ENCODE measurements at places on chromosomes 2 and 18.

DNA sequence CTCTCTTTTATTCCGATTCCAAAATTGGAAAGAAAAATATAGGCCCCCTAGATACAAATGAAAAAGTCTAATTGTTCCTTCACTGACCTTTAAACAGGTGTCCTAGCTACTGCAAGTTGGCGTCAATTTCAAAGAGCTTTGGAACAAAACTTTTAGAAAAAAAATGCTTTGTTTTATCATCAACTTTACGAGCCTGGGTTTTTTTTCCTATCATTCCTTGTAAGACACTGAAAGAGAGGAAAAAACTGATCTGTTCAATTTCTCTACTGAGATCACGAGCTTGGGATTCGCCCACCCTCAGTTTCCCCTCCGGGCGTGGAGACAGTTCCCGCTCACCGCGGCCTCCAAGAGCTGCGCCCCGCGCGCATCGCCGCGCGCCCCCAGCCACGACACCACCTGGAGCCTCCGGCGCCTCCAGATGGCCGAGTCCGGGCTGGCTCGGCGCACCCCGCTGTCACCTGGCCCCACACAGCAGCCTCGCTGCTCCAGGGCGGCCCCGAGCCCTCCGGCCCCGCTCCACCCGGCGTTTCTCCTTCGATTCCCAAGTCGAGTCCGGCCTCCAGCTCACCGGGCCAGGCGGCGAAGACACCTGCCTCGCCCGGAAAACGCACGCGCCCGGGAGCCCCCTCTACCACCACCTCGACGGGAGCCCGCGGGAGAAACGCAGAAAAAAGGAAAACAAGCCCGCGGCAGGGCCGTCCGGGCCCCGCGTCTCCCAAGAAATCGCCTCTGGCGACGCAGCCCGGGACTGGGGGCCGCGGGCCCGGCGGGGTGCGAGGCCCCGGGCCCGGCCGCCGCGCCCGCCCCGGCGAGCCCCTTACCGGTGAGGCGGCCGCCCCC, 656 bp downstream of the TBC1D8 start:
- no peak for DNase-seq

DNA sequence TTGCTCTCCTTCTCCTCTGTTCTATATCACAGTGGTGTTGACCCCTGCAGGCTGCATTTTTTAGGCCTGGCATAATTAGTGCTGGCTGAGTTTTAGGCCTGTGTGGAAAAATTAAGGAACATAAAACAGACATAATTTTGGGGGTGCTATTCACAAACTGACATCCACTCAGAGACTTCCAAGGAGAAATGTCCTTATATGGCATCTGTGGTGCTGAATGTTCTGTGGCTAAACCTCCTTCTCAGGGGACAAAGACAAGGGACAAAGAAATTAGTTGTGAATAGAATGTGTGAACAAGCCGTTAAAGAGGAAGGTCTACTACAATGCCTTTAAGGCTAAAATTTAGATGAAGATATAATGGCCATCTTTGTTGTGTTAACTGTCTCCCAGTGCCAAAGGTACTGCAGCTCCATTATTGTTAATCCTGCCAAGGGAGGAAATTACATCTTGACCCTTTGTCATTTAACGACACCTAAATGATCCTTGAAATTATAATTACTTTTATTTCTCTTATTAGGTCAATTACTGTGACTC, 870.0 kb upstream of the CHAC2 start:
- DNase-seq = no peak

- DNase-seq = no peak
Measured at GRCh38 chr2:204049635-204050034, 113.1 kb downstream of the ICOS start.

DNA sequence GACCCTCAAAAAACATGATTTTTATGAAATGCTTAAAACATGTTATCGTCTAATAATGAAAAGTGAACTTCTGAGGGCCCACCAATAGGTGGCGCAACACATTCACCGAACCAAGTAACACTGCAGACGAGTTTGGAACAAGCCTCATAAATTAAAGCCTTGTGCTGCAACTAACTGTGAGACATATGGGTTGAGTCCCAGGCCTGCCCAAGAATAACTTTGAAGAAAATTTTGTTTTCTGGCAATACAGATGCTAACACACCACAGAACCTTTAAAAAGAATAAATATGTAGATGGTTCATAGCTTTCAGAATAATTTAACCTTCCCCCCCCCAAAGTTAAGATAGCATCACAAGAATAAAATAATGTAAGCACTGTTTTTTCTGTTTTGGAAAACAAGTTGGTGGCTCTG, 285.9 kb downstream of the RNF144A start:
- no peak for DNase-seq

- no peak for DNase-seq
Measured at GRCh38 chr2:86243272-86243671, 44.0 kb downstream of the MRPL35 start.

DNA sequence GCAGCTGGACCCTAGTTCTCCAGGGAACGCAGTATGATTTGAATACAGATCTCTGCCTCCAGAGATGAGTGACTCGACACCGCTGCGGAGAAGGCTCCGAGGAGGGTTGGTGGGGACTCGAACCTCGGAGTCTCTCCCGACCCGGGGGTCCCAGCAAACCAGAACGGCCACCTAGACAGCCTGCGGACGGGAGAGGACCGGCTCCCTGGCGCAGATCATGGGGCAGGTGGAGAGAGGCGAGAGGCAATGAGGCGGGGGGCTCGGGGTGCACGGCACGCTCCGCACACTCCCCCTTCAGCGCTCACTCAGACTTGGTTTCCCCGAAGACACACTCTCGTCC, 12.6 kb downstream of the DYSF start:
- no peak for DNase-seq

DNA sequence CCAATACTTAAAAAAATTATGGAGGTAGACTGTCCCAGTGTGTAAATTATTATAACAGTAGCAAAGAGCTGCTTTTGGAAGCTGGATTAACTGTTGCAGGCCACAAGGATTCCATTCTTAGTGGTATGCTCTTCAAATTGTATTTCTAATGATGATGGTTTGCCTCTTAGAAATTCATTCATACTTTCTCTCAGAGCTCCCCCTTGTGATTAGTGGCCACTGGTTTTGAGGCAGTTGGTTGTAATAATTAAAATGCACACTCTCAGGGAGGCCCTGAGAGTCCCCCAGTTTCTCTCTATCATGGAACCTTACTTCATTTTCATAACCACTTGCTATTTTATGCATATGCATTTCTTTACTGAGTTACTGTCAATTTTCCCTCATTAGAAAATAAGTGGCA, 122.5 kb downstream of the PLA2R1 start:
- DNase-seq = no peak

- DNase-seq = no peak
Measured at GRCh38 chr2:172282944-172283343, 144.4 kb upstream of the ITGA6 start.

- DNase-seq = no peak
Measured at GRCh38 chr18:36595046-36595817, 233.6 kb downstream of the TPGS2 start.

DNA sequence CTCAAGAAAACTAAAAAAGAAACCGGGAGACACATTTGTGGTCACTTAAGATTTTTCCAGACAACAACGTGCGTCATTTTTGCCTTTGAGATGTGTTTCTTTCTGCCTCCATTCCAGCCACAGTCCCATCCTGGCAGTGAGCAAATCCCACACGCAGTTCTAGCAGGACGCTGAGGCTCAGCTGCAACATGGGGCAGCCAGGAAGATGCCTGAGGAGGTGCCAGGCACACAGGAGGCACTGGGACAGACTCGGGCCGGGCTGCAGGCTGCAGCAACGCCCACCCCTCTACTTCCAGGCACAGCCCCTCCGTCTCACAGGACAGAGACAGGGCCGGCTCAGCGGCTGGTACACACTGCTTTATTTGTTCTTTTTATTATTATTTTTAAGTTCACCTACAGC, 13.1 kb downstream of the KLF11 start:
- DNase-seq = no peak

GRCh38 chr18:40048886-40049650, 1906.0 kb upstream of the PIK3C3 start:
- no peak for DNase-seq

DNA sequence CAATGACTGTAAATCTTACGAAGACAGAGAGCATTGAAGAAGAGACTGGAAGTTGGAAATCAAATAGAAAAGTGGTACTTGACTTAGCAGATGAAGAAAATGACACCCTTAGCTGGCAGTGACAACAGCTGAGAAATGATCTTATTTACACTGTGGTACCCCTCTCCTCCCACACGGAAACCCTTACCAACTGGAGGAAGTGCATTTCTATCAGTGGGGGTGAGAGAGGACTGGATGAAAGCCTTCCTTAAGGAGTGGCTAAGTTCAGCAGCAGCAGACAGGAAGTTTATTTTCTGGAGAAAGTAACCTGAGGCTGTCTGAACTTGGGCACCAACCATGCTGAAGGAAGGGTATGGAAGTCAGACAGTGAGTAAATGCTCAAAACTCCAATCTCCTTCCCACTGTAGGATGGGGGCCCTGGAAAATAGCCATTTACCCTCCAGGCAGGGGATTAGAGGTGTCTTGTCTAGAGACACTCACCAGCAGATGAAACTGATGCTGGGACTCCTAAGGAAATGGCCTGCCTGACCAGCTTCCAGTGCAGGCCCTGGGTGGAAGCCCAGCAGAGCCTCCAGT, 160.2 kb upstream of the NCK2 start:
- no peak for DNase-seq

DNA sequence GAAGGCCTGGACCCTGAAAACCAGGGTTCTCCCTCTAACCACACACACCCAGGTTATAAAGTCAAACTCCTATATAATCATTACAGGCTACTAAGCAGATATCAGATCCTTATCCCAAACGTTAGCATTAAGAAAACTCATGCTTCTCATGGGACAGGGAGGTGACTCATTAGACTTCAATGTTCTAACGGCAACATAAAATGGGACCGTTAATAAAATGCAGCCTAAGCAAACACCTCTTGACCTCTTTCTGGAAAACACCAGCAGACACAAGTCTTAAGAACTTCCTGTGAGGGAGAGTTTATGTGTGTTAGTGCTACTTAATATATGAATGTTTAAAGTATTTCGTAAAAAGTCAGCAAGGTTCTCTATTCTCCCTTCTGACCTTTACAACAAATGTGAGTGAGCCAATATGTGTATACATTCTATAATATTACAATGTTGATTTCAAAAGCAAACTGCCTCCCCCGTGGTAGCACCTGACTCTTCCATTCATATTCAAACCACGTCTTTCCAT, 31.7 kb downstream of the LPIN2 start:
- DNase-seq = no peak

DNA sequence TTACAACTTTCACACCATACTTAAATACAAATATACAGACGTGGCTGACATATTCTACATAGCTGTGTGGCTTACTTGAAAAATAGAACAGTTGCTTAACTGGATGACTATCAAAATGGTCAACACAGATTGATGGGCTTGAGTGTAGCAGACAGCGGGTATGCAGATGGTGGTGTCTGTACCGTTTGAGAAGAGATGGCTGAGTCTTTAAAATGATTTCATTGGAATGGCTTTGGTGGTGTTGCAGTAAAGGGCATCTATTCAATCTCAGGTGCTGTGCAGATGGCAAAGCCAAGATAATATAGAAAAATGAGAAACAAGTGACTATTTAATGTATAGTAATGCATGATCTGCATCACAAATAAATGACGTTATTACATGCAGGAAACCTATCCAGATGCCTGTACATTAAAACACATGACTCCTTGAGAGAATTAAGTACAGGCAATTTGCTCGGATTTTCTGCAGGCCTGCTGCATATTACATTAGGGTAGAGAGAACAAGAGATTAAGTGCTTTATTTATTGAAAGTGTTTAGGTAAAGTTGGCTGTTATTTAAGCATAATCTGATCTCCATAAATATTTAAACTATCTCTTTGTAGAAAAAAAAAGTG, 68.5 kb downstream of the AGPS start:
- DNase-seq = no peak

GRCh38 chr18:10169064-10169562, 255.3 kb downstream of the VAPA start:
- no peak for DNase-seq

DNA sequence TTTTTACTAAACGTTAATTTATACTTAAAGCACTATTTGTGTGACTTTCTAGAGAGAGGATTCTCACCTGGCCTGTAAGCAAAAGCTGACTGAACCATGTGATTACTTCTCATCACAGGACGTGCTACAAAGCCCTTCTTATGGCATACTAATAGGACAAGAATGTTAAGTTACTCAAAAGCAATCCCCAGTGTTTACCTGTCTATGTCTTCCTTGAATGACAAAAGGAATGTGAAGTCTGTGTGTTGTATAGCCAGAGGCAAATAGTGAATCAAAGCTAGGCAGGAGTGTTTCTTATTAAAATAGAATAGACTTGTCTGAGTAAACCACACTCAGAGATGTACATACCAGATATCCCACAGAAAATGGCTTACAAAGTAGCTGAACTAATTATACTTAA, 1465.5 kb downstream of the SUCLG1 start:
- no peak for DNase-seq

- DNase-seq = no peak
Measured at GRCh38 chr2:225037415-225038230, 4.6 kb downstream of the DOCK10 start.

DNA sequence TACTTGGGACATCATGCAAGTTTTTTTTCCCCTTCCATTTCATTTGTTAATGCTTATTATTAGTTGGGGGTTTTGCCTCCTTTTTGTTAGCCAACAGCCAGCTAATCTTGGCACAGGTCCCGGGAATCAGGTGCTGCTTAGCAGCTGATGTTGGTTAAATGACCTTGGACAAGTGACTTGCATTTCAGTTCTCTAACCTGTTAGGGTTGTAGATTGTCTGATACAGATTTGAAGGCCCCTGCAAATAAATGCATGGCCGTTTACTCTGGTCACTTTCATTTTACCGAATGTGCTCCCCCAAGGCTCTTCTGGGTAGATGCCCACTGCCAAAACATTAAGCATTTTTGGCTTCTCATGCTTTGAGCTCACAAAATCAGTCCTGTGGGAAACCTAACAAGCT, 120.9 kb downstream of the SPTBN1 start:
- DNase-seq = no peak

- no peak for DNase-seq
Measured at GRCh38 chr2:55154525-55155030, 77.5 kb downstream of the CLHC1 start.

All from anterior cingulate cortex (tissue), 58 donors.